Activated T-helper 1 cell treated with anti-CD3 and anti-CD28 coated beads, Interleukin-2, amount 50 U/mL, for 16 hours (primary cell): ENCODE measurements at places on chromosomes 3 and 15.
A peak's percentile ranks its signal among the peaks of the same experiment; 100 is the strongest.

DNA sequence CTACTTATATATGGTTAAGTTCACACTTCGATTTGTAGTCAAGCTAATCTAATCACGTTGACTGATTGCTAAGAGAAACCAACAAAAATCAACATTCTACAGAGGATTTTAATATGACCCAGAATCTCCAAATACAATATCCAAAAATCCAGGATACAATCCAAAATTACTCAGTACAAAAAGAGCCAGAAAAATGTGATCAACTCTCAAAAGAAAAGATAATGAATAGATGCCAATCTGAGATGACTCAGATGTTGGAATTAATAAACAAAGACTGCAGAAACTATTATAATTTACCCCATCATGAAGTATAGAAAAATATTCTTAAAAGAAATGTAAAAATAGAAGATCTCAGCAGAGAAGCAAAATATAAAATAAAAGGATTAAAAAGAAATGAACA, 22.3 kb downstream of the HACL1 start:
- DNase-seq, result no peak

DNA sequence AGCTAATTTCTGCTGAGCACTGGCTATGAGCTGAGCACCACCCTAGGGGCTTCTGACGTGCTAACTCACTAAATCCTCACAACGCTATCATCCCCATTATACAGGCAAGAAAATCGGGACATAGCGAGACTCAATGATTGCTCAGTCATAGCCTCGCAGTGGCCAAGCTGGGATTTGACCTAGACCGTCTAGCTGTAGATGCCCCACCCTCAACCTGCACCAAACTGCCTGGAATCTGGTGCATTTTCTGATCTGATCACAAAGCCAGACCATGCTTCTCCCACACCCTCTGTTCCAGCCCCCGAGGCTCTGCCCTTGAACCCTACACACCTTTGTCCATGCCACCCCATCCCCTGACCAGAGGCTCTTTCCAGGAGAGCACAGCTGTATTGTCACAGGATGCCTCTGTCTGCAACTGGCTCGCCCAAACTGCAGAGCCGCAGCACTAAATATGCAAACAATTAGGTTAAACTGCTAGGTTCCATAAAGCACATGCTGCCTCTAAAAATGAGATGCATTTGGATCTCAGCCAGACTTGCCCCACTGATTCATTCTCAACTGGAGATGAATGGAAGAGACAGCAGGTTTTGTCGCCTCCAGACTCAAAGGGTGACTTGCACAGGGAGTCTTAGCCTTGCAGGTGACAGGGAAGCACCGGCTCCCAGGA, 95.2 kb downstream of the NUP210 start:
- no peak for DNase-seq

- DNase-seq, result no peak
These were observed 56.3 kb downstream of the PPARG start for GRCh38 chr3:12345141-12345561.

- DNase-seq, result no peak
These were observed 559.3 kb downstream of the MECOM start for GRCh38 chr3:169103951-169104941.

DNA sequence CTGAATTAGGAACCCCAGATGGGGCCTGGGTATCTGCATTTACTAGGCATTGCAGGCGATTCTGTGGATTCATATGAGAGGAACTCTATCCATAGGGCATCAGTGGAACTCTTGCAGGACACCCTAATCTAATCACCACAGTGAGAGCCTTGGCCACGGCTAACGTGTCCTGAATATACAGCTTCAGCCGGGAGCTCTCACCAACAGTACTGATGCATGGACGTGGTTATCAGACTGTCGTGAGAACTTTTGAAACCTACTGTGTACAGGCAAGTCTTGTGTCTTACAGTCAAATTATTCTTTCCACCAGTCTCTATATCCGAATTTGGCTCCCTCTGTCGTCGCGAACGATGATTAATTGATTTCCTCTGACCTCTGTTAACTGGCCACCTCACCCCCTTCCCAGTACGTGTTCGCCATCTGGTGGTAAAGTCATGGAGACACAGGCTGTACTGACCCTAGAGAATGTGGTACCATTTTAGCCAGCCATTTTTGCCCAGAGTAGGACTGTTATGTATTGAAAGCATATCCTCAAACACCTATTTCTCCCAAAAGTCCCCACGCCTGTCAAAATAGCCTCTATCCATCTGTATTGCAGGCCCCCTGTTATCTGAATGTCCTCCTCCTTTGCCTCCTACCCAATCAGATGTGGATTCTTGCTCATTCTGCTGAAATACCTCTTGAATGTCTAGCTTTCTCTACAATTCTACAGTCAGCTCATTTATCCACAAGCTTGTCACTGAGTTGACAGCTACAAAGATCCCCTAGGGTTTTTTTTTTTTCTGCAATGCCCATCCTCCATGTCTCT, 39.7 kb downstream of the GLDN start:
- DNase-seq, result no peak

- DNase-seq, result no peak
These were observed 76.3 kb upstream of the TTBK2 start for GRCh38 chr15:42996871-42997270.

DNA sequence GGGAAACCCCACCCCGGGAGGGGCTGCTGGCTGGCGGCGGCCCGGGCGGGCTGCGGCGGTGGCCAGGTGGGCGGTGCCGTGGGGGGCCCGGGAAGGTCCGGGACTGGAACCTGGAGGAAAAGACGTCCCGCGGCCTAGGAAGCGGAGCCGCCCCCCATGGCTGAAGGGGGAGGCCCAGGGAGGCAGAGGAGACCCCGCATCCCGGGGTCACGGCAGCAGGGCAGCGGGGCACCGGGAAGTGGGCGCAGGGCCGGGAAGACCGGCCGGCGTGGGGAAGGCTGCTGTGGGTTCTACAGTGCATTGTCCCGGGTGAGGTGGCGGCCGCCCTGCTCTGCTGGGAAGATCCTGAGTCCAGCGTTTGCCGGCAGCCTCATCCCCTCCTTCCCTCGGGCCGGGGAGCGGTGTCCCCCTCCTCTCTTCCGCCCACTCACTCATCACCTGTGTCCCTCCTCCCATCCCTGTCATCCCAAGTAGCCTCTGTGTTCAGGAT, 525 bp upstream of the FSTL1 start:
- DNase-seq, result no peak

DNA sequence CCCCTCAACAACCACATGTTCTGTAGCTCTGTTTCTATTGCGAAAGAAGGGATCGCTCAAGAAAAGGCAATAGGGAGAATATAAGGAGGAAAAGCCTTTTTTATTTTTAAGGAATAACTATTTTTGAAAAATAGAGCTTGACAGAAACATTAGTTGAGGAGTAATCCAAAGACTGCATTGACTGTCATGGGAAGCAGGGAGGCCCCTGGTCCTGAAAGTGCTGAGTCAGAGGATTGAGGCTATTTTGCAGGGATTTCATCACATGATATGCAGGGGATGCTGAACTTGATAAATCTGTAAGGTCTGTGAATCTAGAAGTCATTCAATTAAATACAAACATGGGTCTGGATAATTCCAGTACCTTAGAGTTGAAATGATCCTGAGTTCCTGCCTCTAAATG, 92.0 kb downstream of the MTHFS start:
- no peak for DNase-seq

DNA sequence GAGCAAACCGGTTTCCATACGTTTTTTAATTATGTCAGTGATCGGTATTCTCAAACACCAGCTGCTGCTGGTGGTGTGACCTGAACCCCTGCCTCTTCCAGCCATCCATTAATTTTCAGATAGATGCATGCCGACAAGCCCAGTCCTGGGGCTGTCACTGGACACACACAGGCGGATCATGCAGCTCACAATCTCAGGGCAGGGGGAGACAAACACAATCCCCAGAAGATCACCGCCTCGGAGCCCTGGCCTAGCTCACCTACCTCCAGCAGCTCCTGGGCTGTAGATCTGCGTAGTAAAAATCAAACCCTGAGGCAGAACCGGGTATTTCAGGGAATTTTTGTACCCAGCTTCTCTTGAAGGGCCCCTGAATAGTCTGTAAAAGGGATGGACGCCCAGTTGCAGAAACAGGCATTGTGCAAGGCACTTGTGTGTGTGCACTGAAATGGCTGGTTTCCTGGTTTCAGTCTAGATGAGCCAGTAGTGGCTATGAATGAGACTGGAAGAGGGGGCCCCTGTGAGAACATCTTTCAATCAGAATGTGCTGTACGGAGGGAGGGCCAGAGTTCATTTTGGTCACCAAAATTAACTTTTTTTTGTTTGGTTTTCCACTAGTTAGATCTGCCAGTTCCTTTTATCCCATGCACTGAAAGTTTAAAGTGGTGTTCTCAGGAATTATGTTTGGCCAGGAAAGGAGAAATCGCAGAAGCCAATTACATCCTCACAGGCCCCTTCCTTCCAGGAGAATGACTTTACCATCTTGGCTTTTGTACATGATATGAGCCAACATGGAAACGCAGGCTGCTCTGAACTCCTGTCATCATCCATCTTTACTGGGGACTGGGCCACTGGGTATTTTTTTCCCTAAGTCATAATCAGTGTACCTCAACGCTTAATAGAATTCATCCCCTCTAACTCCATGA, 55.0 kb upstream of the RPL32 start:
- DNase-seq, result no peak

GRCh38 chr3:107236655-107237337, 140.4 kb upstream of the CCDC54 start:
- no peak for DNase-seq

DNA sequence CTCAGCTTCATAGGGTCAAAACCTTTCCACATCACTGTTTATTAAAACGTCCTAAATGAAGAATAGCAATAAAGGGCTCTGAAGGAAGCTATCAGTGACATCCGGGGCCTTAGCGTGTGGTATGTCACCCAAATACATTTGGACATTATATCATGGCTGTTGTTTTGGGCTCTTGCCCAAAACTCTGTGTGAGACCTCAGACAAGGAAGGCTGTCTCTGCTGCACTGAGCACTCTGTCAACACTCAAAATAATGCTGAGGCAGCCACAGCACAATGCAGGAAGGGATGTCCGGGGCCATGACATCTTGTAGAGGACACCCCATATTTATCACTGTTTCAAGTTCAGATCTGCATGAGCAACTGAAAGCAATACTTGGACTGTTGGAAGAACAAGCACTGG, 293.8 kb upstream of the WNT5A start:
- DNase-seq, result no peak

DNA sequence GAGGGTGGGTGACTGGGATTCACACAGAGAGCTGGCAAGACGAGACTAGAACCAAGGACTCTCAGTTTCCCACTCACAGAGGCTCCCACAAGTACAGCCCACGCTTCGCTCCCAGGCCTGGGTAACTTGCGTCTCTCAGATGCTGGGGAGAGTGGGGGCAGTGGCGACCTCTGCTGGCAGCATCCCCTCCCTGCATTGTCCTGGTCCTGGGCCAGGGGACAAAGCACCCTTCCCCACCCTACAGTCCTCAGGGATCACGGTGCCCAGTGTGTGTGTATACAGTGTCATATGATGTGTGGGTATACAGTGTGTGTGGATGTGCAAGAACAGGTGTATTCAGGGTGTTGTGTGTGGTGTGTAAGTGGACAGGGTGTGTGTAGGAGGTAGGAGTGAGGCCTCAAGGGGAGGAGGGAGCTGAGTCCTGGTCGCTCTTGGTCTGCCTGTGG, 12.8 kb downstream of the VILL start:
- DNase-seq, result peak; percentile 27

DNA sequence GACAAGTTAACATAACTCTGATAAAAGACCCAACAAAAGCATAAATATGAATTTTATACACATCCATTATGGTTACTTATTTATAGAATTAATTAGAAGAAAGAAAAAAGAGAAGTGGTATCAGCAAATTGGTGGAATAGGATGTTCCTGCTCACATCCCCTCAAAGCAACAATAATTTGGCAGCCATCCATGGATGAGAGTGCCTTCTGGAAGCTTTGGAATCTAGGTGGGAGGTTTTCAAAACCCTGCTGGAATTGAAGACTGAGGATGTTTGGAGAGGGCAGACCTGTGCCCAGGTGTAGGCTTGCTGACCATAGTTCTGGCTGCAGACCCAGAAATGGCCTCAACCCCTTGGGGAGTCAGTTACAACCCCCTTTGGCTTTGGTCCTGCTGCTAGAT, 91.2 kb downstream of the EDEM1 start:
- DNase-seq, result no peak

DNA sequence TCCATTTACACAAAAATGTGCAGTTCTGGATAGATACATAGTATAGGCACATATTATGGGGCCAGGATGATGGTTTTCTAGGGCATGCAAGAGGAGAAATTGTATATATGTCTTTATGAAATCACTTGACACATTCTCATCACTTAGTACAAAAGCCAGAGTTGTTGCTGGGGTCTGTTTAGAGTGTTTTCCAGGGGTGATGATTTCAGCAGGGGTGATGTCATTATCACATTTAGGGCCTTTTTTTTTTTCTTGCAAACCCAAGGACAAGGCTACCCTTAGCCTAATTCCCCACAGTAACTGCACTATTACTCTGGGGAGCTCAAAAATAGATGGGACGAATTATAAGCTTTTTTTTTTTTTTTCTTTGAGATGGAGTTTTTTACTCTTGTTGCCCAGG, 3.6 kb downstream of the ZNF589 start:
- no peak for DNase-seq

DNA sequence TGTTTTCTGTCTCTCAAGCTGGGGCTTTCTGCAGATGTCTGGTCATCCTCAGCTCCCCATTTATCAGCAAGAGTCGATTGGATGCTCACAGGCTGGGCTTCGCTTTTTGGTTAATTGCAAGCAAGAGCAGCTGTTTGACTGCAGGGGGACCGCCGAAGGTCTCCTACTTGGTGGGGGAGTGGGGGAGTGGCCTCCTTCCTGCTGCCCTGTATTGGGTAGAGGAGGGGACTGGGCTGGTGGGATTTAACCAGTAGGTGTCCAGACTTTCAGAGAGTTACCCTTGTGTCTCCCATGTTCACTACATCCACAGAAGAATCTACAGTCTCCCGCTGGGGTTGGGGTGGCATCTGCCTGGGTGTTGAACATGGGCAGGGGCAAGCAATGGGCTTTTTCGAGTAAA, 78.7 kb downstream of the PLXNA1 start:
- DNase-seq, result no peak

DNA sequence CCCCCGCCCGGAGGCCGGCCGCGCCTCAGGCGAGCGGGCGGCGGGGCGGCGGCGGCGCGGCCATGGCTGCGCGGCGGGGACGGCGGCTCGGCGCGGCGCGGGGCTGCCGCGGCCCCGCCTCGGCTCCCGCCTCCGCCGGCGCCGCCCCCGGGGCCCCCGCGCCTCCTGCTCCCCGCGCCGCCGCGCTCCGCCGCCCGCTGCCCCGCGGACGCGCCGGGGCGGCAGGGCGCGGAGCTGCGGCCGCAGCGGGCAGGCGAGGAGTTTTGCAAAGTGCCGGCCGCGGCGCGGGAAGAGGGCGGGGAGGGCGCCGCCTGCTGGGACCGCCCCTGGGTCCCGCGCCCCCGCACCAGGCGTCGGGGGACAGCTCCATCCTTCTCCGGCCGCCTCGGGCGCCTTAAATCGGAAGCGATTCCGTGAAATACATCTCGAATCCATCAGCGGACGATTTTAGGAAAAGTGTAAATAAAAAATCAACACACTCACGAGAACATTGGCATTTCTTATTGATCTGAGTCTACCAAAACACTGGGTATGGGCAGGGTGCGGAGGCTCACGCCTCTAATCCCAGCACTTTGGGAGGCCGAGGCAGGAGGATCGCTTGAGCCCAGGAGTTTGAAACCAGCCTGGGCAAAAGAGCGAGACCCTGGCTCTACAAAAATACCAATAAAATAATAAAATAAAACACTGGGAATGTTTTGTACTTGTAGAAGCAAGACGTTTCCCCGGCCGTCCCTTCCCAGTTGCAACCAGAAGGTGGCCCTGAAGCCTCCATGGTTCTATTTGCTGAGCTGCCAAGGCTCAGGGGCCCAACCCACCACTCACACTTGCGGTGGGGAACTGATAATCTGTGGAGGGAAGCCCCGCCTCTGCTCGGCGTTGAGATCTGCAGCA, 136.9 kb downstream of the NUP210 start:
- no peak for DNase-seq
